GM12891 (cell line): ENCODE measurements at places on chromosomes 1 and 21.
A peak's percentile ranks its signal among the peaks of the same experiment; 100 is the strongest.

DNA sequence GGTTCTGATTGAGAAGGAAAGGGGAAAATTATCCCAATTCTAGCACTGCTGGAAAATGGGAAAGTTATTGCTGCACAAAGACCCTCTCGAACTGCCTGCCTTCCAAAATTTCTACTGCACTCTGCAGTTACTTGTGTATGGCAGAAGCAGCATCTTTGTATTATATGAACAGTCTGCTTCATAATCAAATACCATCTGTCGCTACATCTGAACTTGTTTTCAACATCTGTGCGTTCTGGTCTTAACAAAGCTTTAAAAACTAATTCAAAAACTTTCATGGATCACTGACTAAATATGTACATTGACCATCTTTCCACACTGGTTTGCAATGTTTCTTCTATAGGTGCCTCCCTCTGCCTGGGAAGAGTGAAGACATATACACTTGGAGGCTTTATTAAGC, 79.2 kb downstream of the PROX1 start:
- no peak for DNase-seq

GRCh38 chr1:75074831-75075395, 59.3 kb upstream of the LHX8 start:
- no peak for DNase-seq

- DNase-seq = no peak
Measured at GRCh38 chr21:14523234-14523633, 22.9 kb downstream of the SAMSN1 start.

DNA sequence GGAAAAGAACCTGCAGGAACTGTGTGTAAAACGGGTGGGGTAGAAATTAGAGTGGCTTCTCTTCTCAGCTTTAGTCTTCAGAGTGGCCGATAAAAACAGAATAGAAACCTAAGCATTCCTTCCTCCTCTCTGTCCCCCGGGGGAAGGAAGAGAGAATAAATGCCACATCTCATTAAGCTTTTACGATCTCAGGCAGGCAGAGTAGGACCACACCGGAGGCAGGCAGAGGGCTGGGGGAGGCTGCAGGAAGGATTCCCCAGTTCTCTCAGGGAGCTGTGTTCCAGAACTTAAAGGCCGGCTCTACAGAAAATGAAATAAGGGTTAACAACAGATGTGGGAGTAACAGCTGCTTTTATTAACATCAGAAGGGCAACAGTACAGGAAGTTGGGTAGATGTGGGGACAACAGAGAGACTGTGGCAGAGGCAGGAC, 24.5 kb upstream of the MEF2D start:
- DNase-seq = no peak

DNA sequence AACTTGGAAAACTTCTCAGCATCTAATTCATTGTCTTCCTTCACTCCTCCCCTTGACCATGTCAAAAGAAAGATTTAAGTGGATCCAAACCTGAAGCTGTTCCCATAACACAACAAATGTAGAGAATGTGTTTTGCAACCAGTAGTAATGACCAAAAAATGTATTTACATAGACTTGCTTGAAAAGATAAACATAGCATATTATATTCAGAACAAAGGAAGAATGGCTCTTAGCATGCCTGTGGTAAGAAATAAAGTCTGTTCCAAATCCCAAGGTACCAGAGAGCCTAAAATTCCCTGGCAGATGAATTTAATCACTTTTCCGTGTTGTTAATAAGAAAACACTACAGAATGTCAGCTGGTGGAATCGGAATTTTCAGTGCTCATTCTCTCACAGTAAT, 36.8 kb downstream of the FMO3 start:
- no peak for DNase-seq

DNA sequence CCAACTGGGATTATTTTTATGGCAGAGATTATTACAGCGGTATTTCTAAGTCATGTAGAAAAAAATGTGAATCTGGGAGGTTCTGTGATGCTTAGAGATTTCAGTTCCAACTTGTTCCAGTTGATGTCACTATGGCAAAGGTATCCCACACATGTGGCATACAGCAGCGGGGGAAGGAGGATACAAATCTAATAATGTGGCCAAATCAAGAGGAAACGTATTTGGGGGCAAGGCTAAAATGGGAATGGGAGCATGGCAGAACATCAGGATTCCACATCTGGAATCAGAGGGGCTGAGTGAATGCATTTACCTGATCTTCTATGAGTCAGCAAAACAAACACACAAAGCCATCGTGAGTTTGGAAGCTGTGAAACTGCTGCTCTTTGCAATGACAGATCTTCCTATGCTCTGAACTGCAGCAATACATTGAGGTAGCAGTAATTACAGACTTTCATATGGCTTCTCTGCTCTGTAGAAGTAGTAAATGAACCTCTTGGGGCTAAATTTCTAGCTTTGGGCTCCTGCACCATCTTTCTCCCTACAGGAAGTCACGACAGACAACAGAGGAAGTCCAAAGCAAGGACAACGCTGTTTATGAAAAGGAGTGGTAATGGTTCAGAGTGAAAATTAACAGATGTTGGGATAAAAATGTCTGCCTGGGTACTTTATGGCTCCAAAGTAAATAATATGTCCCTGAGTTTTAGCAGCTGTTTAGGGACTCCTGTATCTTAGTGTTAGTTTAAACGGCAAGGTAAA, 55.5 kb downstream of the GABPA start:
- no peak for DNase-seq

DNA sequence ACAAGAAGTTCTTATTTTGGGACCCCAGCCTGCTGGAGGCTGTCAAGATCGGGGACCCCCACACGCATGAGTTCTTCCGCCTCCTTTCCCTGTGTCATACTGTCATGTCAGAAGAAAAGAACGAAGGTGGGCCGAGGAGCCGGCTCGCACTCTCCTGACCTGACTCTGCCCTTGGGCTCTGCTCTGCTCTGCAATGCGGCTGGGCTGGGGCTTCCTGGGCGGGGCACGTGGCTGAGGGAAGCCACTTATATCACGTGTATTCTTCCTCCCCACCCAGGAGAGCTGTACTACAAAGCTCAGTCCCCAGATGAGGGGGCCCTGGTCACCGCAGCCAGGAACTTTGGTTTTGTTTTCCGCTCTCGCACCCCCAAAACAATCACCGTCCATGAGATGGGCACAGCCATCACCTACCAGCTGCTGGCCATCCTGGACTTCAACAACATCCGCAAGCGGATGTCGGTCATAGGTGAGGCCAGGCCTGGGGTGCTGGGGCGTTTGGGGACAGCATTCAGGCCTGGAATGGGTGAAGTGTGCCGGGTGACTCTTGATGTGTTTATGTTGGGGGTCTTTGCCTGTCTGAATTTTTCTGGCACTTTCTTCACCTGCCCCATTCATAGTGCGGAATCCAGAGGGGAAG, 17.6 kb downstream of the ATP8B2 start:
- no peak for DNase-seq

GRCh38 chr1:20725189-20726117, 7.0 kb downstream of the SH2D5 start:
- no peak for DNase-seq

DNA sequence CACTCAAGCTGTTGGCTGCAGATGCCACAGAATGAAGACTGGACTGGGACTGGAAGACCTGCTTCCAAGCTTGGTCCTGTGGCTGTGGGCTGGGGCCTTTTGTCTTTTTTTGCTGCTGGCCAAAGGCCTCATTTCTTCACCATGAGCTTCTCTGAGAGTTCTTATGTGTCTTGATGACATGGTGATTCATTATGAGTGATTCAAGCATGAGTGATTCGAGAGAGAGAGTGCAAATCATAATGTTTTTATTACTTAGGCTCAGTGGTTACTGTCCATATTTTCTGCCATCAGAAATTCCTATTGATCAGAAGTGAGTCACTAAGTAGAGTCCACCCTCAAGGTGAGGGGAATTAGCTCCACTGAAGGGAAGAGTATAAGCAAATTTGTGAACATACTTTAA, 94.0 kb downstream of the PCP4 start:
- DNase-seq = no peak

GRCh38 chr1:65751961-65752360, 40.7 kb upstream of the PDE4B start:
- no peak for DNase-seq

DNA sequence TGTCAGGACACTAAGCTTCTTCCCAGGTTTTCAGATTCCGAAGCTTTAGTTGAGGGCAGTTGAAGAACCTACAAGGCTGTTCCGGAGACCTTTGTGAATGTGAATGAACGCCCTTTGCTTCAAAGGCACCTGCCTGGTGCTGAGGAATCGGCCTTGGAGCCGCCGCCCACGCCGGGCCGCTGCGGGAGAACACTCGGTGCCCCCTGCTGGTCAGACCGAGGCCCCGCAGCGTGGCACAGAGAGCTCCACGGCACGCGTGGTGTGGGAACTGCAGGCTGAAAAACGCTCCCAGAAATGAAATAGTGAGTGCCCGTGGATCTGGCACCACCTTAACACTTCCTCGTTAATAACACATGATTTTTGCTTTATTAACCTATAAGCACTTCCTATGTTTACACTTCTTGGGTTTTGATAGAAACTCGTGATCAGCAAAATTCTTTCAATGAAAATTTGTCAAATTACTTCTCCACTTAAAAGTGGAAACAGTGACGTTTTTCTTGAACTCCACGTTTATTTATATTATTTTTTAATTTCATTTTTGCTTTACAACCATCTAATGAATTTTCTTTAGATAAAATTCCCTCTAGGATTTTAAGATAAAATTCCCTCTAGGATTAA, 460.6 kb downstream of the DSCAM start:
- DNase-seq = no peak

GRCh38 chr1:51624855-51625254, 8.0 kb downstream of the OSBPL9 start:
- DNase-seq = no peak

DNA sequence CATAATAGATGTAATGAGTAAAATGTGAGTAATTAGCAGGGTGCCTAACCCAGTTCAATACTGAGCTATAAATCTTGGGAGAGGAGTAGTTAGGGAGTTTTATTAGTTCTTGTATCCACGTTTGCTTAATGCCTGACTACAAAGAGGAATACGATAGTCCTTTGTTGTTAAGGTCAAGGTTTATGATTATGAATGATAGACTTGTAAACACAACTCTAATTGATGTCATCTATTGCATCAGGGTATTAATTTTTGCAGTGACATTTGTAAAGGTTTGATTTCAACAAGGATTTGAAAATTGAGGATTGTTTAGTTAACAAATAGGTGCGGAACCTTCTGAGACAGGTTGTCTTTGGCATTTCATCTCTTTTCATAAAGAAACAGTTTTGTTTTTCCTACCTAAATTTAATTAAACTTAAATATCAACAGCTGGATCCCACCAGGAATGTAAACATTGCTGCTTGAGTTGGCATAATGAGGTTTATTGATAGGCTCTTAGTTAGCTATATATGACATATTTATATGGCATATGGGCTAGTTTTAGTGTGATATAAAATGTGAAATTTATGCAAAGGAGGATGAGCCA, 9.7 kb downstream of the SOAT1 start:
- DNase-seq = no peak

DNA sequence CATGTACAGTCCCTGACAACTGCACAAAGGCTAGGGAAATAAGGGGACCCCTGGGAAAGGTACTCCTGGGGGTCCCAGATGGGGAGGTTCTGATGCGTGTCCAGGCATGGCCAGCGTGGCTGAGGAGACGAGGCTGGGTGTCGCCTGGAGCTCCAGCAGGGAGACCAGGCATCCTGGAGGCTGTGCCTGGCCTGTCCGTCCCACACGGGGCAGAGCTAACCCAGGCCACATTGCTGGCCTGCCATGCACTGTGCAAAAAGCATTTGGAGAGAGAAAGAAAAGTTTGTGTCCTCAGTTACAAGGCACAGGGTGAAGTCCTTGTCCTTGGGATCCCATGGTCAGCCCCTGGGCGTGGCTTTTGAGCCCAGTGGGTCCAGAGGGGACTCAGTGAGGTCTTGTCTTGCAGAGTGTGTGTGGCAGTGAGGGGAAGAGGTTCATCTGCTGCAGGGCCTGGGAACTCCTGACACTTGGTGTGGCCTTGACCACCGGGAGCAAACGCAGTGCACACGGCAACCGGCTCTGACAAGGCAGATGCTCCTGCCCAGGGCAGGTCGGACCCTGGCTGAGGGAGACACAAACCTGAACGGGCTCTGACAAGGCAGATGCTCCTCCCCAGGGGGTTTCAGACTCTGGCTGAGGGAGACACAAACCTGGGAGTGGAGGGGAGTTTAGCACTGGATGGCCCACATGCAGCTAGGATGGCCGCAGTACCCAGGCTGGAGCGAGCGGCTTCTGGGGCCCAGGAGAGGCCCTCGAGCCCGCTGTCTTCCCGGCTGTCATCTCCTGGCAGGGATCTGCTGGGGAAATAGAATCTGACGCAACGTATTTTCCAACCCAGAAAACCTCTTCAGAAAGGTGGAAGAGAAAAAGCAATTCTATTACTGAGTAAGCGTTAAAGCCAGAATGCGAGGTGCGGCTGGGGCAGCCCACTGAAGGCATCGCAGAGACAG, 37.3 kb upstream of the COL18A1 start:
- no peak for DNase-seq

GRCh38 chr1:222058249-222058648, 316.4 kb upstream of the DUSP10 start:
- DNase-seq = no peak

DNA sequence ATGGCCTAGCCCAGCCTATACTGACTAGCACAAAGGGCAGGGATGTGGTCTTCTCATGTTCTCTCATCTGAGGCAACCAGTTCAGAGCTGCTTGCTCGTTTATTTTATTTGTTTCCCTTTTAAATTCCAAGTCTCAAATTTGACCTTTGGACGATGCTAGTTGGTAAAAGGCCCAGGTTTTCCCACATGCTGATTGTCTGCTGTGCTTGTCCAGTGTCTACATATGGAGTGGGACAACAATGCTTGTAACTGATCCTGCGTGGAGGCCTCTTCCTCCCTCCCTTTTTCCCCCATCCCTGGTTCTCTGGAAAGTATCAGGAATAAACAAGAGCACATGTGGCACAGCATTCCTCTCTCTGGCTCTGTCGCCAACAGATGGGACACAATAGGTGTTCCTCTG, 34.0 kb upstream of the BEND5 start:
- DNase-seq = no peak

DNA sequence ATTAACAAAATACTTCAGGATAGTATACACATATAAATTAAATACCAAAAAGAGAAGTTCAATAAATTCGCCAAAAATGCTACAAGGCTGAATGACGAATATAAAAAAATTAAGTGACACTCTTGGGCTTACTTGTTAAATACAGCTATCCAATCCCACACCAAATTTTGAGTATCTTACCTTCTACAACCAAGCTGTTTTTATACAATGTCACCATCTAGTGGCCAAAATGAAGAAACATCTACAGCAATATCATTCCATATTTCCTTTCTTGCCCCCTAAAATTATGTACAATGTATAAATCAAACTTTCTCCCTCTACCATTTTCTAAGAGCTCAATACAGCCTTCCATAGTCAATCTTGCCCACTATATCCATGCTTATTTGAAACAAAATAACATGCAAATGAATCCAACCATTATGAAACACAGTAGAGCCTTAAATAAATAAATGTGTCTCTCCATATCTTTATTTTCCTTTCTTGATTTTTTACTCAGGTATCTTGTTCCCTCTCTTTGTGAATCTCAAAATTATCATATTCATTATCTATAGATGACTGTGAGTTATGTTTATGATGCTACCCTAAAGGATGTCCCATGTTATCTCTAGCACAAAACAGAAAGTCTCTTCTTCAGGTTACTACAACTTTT, 86.3 kb downstream of the ACBD6 start:
- peak; percentile 3 for DNase-seq

GRCh38 chr1:6500544-6501278, 9.2 kb upstream of the PLEKHG5 start:
- DNase-seq = no peak
